ENCODE measurements at places on chromosomes 2 and 18. TPM values are rescaled to one million over a fixed set of nuclear protein-coding genes. Genes with fewer than 3 reads are reported as not detected.

NOL4 gene
- total RNA-seq, result not detected

TSN gene
- total RNA-seq, result 40.6 TPM

KCNF1 gene
- 3.1 TPM for total RNA-seq

NXPH2 gene
- total RNA-seq, result not detected

TSPYL6 gene
- not detected for total RNA-seq

SLC4A1AP gene
- total RNA-seq, result 19.9 TPM

ZNF142 gene
- 4.0 TPM for total RNA-seq

CSRNP3 gene
- under 0.01 TPM for total RNA-seq

TNFRSF11A gene
- 4.4 TPM for total RNA-seq

EMX1 gene
- not detected for total RNA-seq

LYG1 gene
- 0.57 TPM for total RNA-seq

ASPRV1 gene
- 0.16 TPM for total RNA-seq

AMER3 gene
- not detected for total RNA-seq

PLGLB2 gene
- 0.65 TPM for total RNA-seq

PSTPIP2 gene
- 3.6 TPM for total RNA-seq

OSBPL1A gene
- 6.8 TPM for total RNA-seq

DSG3 gene
- total RNA-seq, result under 0.01 TPM

IL1F10 gene
- total RNA-seq, result not detected

CAVIN2 gene
- 170 TPM for total RNA-seq

EMILIN2 gene
- total RNA-seq, result 4.0 TPM

UCN gene
- total RNA-seq, result 0.44 TPM

SMIM21 gene
- not detected for total RNA-seq

LBX2 gene
- 1.3 TPM for total RNA-seq

MYO5B gene
- total RNA-seq, result 0.31 TPM

HAT1 gene
- 29.0 TPM for total RNA-seq

CDH7 gene
- under 0.01 TPM for total RNA-seq

SGPP2 gene
- total RNA-seq, result not detected

LHCGR gene
- total RNA-seq, result not detected

PLCL1 gene
- total RNA-seq, result 2.0 TPM

IL36B gene
- total RNA-seq, result not detected

INHA gene
- not detected for total RNA-seq

CHRND gene
- total RNA-seq, result not detected

PTPRN gene
- total RNA-seq, result not detected

GALR1 gene
- not detected for total RNA-seq

AKAIN1 gene
- total RNA-seq, result not detected

VWA3B gene
- total RNA-seq, result not detected

DOK6 gene
- under 0.01 TPM for total RNA-seq

HOXD13 gene
- total RNA-seq, result not detected

SERPINB4 gene
- total RNA-seq, result not detected

FOXI3 gene
- not detected for total RNA-seq

MFSD2B gene
- not detected for total RNA-seq

PTPRM gene
- total RNA-seq, result 118 TPM

UGT1A8 gene
- not detected for total RNA-seq

SOWAHC gene
- total RNA-seq, result 7.7 TPM

ITPRID2 gene
- 141 TPM for total RNA-seq

ROCK2 gene
- total RNA-seq, result 35.3 TPM

POTEI gene
- 0.16 TPM for total RNA-seq

EN1 gene
- total RNA-seq, result not detected

POTEJ gene
- total RNA-seq, result 0.16 TPM

TTN gene
- total RNA-seq, result 0.49 TPM

KYNU gene
- total RNA-seq, result 1.1 TPM
